ENCODE measurements at places on chromosomes 5 and 9.
A peak's percentile ranks its signal among the peaks of the same experiment; 100 is the strongest.

DNA sequence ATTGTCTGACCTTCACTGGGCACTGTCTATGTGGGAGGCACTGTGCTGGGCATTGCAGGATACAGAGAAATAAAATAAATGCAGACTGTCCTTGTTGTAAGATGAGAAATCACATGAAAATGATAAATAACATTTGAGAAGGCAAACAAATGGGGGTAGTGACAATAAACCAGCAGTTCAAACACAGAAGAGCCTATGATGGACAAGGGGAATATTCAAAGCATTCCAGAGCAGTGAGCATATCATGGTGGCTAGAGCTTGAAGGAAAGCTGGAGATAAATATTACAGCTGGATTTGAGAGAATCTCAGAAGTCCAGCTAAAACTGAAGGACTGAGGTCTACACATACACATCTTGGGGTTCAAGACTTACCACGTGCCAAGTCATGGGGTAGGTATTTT, 209.9 kb downstream of the ASTN2 start:
- no peak for DNase-seq

DNA sequence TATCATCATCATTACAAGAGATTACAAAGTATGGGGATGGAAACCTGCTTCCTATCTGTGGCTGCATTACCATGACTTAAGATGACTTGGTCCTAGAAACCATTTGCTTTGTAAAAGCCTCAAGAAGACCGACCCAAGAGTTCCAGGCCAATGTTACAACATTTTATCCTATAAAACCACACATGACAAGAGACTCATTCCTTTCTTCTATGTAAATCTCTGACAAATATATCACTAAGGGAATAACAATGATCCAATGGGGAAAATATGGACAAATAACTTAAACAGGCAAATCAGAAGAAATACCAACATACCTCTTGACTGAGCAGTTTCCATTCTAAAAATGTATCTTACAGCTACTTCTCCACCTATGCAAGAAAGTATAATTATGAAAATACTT, 44.3 kb upstream of the VPS13A start:
- DNase-seq, result no peak

- DNase-seq, result no peak
These were observed 7.0 kb upstream of the MAMDC2 start for GRCh38 chr9:70036641-70037040.

DNA sequence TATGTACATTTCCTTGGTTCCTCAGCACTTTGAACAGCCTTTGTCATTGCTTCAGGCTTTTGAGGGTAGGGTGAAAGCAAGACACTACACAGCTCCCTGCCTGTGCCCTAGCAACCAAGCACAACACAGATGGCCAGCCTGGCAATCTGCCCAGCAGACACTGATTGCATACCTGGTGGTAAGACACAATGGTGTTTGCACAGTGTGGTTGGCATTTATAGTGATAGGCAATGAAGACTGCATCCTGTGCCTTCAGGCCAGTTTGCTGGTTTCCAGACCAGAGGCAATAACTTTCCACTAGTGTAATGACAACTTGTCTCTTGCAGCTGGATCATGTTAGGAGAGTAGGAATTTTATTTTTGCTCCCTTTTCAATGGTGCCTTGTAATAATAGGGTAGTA, 144.5 kb upstream of the TNC start:
- peak; percentile 96 for DNase-seq

DNA sequence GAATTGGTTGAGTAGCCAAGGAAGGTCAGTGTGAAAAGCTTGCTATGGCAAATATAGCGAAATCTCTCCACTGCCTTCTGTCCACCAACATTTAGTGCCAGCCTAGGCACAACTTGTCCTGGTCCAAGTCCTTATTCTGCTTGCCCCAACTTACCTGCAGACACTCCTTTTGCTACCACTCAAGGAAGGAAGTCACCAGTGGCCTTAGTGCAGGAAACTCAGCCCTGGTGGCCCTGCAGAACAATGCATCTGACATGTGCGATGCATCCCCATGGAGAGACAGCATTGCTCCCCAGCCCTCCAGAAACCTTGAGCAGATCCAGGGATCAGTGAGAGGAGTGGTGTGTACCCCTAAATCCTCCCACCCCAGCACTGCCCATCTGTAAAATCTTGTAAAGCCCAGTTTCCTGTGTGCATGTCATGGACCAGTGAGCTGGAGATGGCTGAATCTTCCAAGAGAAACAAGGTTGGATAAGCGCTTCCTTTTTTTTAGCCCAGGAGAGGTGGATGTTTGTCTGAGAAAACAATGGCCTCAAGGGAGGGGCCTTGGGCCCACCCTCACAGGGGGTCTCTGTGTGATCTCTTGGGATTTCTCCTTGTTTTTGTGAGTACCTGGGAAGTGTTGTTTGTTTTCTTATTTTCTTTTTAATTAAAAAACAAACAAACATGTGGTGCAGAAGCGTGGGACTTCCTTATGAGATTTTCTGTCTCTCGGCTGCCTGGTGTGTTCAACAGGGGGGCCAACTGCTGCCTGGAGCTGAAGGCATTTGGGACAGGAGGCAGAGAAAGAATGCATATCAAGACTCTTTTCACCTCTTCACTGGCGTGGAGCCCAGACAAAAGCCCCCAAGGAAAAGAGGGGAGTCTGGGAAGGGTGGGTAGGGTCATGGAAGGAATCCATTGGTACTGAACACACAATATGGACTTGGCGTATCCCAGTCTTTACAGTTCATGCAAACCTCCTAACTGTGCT, 3.6 kb downstream of the FOXI1 start:
- no peak for DNase-seq

DNA sequence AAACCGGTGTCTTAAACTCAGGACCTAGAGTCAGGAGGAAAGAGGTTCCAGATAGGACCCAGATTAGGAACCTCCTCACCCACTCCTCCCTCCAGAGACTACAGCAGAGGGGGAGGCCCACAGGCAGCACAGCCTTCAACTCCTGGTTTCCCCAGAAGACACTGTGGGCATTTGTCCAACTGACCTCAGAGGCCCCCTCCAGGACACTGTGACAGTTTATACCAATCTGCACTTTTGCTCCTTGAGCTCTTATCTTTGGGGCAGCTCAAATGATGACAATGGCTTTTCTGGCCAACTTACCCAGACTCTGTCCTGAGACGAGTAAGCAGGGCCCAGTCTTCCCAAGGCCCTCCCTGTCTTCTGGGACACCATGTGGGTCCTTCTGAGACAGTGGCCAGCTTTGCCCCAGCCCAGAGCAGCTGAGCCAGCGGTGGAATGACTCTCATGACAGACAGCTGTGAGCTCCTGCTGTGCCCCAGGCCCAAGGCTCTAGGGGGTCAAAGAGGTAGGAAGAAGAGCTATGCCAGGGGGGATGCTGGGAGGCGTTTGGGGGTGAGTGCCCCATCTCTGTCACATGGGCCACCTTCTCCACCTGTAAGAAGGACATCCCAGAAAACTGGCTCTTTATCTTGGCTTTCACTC, 14.3 kb downstream of the OR2V2 start:
- no peak for DNase-seq
